ENCODE measurements at places on chromosomes 4 and X.

GRCh38 chrX:22021751-22022324, 10.3 kb upstream of the PHEX start:
- DNase-seq: no peak

- no peak for DNase-seq
Measured at GRCh38 chr4:71625005-71625404, 158.9 kb downstream of the GC start.

- DNase-seq: no peak
Measured at GRCh38 chr4:61273233-61273632, 73.1 kb downstream of the ADGRL3 start.

DNA sequence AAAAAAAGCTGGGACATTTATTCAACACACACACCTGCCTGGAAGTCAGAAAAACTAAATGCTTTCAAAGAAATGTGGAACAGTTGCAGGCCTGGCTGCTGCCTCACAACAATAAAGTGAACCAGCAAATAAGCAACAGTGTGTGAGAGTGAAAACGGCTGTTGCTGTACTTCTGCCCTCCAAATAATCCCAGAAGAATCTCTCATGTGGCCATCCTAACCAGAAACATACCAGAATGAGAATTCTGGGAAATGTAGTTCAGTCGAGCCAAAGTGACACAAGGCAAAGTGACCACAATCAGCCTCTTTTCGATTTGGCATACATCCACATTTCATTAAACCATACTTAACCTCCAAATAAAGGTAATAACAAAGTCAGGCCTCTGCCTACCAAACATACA, 204.5 kb downstream of the SLC7A11 start:
- no peak for DNase-seq

GRCh38 chr4:172596206-172596605, 572.4 kb upstream of the GALNT7 start:
- DNase-seq: no peak

Measured in T-cell (primary cell).